ENCODE measurements at places on chromosomes 13 and 19. TPM values are rescaled to one million over a fixed set of nuclear protein-coding genes. Genes with fewer than 3 reads are reported as not detected.

DNA sequence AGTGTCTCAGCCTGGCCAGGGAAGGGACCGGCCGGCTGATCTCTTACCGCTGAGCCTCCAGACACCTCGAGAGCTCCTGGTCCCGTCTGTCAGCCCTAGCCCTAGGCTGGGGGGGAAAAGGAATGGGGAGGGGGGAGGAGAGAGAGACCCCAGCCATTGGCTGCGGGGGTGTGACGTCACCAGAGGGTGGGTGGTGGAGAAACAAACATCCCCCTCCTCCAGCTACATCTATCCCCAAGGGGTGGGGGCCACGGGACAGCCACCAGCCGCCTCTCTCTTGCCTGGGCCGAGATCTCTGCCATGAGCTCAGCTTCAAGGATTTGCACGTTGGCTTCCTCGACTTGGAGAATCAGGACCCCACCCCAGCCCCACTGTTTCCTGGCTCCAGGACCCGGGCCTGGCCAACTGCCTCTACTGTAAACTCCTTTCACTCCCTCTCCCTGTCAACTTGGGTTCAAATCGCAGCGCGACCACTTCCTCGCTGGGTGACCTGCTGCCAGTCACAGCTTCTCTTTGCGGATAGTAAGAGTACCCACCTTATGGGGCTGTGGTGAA lies at the start of gene PRX:
Gene PRX, minus strand, starts transcription at position 88 of the 555 bp plus-strand sequence. CDS start 5,446 bp downstream, outside the sequence.
- no peak for DNase-seq

GRCh38 chr13:107387525-107387924 lies 819.6 kb upstream of the ARGLU1 start:
- DNase-seq, result no peak

DNA sequence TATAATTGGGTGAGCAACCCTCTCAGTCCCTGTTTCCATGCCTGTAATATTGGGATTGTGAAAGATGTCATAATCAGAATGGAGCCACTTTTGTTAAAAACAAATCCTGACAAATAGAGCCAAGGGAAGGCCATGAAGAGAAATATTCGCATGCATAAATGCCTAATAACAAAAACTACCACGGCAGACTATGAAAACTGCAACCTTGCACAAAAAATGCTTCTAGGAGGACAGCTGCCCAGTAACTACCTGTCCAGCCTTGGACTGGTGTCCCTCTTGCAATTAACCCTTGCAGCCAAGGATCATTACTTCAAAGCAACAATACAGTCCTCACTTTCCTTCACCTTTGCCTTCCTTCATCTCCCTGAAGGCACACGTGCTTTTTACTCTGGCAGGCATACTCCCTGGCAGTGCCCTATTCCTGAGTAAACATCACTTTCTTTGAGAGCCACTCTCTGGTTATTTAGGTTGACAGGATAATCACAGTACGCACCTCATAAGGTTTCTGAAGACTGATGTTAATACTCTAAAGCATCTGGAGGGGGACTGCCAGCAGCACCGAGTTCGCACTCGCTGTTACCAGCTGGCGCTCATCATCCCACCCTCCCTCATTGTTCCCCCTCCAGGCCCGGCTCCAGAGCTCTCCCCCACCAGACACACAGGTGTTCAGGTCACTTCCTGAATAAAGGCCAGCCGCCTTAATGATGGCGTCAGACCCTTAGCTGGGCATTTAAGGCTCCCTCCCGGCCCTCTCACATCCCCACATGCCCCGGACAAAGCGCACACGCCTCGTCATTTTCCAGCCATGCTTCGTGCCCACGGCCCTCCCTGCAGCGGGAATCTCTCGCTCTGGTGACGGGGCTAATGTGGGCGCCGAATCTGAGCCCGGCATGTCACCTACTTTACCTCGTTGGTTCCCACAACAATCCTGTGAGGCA lies 57.3 kb downstream of the CDADC1 start:
- DNase-seq, result no peak

- no peak for DNase-seq
Observed at GRCh38 chr13:107462501-107462900, 752.8 kb downstream of the LIG4 start.

The SIGLEC8 gene
- total RNA-seq, result not detected

The SUPT5H gene
- 71.8 TPM for total RNA-seq

The EVI5L gene
- 24.8 TPM for total RNA-seq

DNA sequence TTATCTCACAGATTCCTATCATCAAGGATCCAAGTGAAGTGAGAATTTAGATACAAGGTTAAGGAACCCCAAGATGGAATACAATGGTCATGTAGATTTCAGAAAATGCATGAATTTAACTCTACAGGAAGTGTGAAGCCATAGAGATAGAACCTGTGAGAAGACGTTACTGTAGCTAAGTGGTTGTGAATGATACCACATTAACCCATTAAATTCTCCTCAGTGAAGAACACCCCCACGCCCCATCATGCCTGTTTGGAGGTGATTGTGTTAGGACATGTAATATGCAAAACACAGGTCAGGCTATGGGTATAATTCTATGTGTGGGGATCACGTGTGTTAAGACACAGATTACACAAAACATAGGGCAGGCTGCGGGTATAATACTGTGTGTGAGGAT lies 1166.7 kb downstream of the EFNB2 start:
- no peak for DNase-seq

- DNase-seq, result no peak
Observed at GRCh38 chr19:10636304-10636972, 11.1 kb downstream of the SLC44A2 start.

DNA sequence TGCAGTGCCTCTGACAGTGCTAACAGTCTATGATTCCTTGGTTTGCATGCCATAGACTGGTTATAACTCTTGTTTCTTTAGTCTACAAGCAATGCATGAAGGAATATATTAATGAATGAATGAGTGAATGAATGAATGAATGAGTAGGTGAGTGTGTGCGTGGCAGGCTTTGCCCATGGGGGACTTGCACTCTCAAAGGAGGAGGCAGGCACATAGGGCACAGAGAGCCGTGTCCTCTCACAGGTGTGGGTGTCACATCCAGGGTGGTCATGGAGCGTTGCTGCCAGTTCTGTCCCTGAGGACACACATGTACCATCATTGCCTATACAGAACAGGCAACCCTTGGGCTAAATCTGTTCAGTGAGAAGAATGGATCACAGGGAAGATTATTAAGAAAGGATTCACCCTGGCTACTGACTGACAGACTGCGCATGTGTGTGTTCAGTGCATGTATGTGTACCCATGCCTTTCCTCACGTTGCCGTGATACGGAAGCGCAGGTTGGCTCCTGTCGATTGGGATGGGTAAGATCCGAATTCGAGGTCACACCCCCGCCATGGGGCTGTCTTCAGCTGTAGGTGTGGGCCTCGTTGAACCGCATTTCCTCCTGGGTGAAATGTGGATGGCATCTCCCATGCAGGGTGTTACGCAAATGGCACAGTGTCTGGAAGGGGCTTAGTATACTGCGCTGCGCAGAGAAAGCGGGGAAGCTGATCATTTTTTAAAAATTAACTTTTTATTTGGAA lies 161.4 kb downstream of the STK24 start:
- DNase-seq, result no peak

DNA sequence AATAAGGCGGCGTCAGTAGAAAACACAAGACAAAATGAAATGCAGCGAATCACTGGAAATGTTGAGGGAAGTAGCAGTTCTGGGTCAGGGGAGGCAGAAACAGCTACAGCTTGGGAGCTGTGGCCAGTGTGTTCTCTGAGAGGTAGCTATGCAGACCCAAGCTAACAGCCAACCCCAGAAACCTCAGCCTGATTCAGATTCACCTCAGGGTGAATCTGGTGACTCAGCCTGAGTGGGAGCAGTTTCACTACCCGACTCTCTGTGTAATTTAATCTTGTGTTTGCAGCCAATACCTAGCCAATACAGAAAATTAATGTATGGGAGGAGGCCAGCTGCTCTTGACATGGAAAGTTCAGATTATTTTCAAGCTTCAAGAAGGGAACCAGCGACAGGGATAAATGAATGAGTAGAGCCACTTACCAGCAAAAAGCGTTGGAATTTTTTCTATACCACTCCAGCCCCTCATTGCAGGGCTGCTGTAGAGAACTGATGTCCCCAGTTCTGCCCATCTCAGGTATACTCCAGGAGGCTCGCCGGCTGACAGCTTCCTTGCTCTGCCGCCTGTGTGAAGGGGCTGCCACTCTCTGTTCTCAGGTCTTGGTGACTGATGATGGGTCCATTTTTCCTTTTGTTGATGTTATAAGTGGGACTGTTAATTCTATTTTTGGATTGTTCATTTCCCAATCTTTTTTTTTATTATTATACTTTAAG lies 8.9 kb downstream of the IGFL3 start:
- DNase-seq, result peak; percentile 25

DNA sequence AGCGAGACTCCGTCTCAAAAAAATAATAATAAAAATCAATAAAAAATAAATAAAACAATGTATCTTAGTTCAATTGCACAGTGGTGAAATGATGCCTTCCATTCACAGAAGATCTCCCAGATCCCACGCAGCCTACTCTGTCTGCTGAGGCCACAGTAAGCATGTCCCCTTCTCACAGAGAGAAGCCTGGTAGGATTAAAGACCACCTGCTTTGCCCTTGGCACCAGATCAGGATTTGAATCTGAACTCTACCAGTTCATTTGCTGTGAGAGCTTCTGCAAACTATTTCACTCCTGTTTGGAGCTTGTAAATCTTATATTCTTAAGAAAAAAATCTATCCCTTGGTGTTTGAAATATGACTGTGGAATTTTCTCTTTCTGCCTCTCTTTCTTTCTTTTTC lies 2.2 kb upstream of the SLC7A1 start:
- no peak for DNase-seq

DNA sequence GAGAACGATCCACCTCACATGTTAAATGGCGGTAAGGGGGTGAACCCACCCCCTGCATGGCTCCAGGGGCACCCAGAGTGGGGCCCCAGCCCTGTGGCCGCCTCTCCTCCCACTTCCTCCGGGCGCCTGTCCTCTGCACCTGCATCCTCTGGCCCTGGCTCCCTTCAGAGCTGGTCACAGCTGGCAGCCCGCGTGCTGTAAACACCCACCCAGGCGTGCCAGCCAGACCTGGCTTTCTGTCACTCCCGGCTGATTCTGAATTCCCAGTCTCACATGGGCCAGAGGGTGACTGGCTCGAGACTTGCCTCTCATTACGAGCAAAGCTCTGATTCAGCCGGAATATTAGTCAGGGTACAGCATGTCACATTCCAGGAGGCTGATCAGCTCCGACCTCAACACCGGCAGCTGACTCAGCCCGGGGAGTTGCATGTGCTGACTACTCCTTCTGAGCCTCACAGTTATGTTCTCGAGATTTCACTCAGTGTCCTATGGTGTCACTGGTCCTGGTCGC lies 75.1 kb downstream of the GNG7 start:
- peak; percentile 95 for DNase-seq

The TGFBR3L gene
- total RNA-seq, result 0.86 TPM

GRCh38 chr13:71659404-71659803 lies 207.6 kb downstream of the DACH1 start:
- peak; percentile 82 for DNase-seq

- DNase-seq, result no peak
Observed at GRCh38 chr13:51916962-51917361, 55.2 kb downstream of the CCDC70 start.

DNA sequence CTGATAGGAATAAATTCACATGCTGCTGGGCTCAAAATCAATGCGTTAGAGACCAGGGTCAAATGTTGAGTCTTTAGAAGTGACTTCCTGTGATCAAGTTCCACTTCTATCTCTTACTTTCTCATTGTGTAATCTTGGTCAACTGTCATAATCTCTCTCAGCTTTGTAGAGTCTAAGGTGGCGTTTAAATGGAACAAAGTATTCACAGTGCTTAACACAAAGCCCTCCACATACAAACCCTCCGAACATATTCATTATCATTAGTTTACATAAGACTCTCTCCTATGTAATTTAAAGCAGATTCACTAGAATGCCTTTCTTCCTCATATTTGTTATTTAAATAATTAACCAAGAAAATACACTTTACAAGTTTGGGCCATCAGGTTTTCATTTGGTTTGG lies 1044.1 kb downstream of the EFNB2 start:
- no peak for DNase-seq

The ETV2 gene
- total RNA-seq, result under 0.01 TPM

- no peak for DNase-seq
Observed at GRCh38 chr19:46374536-46375475, 27.9 kb downstream of the PPP5C start.

- no peak for DNase-seq
Observed at GRCh38 chr19:18424122-18424889, 5.1 kb downstream of the SSBP4 start.

The ZSCAN22 gene
- total RNA-seq, result 3.0 TPM

DNA sequence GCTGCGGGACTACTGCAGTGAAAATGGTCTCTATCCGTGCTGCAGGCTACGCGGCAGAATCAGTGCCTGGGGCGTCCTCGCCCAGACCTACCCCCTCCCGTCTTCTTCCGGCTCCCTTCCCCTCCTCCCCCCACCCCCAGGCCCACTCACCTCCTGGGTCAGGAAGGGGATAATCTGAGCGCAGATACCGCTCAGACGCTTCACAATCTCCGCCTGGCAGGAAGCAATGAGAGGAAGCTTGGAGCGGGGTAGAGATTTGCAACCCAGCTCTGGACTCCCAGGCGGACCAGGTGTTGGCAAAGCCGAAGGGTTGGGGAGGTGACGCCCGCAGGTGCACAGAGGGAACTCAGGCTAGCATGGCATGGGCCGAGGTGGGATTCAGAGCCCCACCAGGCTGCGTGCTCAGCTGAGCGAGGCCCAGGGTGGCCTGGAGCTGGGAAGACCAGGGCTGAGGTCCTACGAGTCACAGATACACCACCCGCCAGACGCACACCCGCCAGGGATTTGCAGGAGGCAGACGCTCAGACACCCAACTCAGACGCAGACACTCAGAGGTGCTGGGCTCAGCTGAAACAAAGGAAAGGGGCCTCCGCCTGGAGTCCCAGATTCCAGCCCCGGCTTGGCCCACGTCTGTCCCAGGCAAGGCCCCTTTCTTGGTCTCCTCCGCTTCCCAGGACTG lies 4.1 kb downstream of the TLE2 start:
- DNase-seq, result no peak

GRCh38 chr13:65601855-65602254 lies 1628.3 kb downstream of the PCDH9 start:
- DNase-seq, result no peak

DNA sequence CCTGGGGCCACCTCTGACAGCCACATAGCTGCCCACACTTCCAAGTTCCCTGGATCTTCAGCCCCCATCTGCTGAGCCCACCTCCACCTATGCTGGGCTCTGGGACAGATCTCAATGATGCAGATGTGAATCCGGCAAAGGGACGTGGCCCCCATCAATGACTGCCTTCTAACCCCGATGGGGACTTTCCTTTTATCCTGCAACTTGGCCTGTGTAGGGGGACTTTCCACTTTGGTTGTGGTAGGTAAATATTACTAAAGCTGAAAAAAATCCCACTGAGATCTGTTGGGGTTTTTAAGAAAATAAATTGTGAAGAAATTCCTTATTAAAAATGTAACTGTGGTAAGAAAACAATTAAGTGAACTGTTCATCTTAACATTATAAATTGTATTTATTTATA lies 20.8 kb upstream of the ASPDH start:
- DNase-seq, result no peak

GRCh38 chr19:46413262-46414031 lies at the start of gene CCDC8:
CCDC8 (minus strand) TSS chr19:46413564; CDS start chr19:46412810, 754 bp downstream.
- peak; percentile 99 for DNase-seq
